ENCODE measurements at places on chromosomes 1 and 21.

GRCh38 chr1:193221651-193222050 lies 35.2 kb upstream of the B3GALT2 start:
- DNase-seq = no peak

- no peak for DNase-seq
These were observed 124.2 kb upstream of the B3GALT2 start for GRCh38 chr1:193310564-193310963.

GRCh38 chr1:4527819-4528218 lies 126.6 kb upstream of the AJAP1 start:
- no peak for DNase-seq

GRCh38 chr1:52424231-52424636 lies 19.8 kb downstream of the PRPF38A start:
- DNase-seq = no peak

DNA sequence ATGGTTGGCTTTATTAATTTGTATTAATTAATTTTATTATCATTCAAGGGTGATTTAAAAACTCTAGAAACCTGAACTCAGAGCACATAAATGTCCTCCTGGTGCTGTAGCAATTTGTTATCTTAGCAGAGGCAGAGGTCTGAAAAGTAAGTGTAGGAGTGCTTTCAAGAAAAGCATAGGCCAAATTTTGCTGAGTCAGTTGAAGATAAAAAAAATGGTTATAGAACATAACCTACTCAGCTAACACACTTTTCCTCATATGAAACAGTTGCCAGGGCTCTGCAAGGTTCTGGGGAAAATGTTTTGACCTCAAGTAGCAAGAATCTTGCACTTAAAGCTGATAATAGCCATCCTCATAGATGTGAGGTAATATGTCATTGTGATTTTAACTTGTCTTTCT lies 53.5 kb upstream of the CHODL start:
- DNase-seq = no peak
